ENCODE measurements at places on chromosomes 11 and 22.
A peak's percentile ranks its signal among the peaks of the same experiment; 100 is the strongest.

- no peak for DNase-seq
Measured at GRCh38 chr11:88102598-88102934, 72.7 kb downstream of the RAB38 start.

DNA sequence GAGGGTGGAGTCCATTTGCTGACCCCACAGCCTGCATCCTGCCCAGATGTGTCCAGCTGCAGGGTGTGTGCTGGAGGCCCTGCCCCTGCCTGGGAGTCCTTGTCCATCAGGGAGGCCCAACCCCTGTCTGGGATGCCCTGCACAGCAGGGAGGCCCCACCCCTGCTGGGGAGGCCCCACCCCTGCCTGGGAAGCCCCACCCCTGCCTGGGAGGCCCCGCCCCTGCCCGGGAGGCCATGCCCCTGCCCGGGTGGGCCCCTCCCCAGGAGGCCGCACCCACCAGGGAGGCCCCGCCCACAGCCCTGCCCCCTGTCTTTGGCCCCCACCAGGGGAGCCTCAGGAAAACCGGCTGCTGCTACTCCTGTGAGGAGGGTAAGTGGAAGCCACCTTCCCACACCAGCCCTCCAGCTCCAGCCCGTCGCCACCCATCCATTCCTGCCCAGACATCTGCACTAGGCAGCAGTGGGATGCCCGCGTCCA lies 37.2 kb downstream of the MUC5B start:
- no peak for DNase-seq

DNA sequence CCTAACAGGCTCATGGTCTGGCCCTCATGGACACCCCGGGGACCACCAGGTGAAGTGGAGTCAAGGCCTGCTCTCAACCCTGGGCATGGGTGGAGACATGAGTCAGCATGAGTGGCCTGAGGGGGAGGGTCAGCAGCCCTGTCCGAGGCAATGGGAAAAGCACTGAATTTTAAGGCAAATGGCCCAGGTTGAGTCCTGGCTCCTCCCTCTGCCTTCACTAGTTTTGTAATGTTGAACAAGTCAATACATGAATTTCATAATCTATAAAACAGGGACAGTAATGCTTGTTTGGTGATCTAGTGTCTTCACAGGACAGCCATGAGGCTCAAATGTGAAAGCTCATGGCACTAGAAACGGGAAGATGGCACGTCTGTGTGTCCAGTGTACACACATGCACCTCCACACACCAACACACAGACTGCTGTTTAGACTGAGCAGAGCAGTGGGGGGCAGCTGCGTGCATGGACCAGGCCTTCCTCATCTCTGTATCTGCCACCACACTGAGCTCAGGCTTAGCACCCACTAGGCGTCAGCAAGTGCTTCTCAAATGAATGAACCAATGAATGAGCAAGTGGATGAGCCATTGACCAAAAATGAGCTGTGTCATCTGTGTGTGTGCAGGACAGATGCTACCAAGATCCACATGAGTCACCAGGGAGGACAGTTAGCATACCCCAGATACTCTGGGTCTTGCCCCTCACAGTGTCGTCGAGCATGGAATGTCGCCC lies 63.4 kb downstream of the NRXN2 start:
- no peak for DNase-seq

- DNase-seq: no peak
Measured at GRCh38 chr11:133515107-133515506, 17.2 kb downstream of the OPCML start.

- DNase-seq: no peak
Measured at GRCh38 chr11:17986007-17986710, 26.7 kb downstream of the SERGEF start.

DNA sequence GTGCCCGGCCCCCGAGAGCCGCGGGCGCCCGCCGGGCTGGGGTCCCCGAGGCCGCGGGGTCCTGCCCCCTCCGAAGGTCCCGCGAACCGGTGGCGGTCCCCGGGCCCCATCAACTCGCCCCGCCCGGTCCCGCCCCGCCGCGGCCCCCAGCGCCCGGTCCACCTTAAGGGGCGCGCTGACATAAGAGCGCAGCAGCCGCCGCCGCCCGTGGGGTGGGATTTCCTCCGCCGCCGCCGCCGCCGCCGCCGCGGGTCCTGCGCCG lies at the start of gene ZDHHC8:
Gene ZDHHC8, plus strand, starts transcription at position 208 of the 262 bp plus-strand sequence. CDS start 144 bp downstream, outside the sequence.
- DNase-seq: no peak

DNA sequence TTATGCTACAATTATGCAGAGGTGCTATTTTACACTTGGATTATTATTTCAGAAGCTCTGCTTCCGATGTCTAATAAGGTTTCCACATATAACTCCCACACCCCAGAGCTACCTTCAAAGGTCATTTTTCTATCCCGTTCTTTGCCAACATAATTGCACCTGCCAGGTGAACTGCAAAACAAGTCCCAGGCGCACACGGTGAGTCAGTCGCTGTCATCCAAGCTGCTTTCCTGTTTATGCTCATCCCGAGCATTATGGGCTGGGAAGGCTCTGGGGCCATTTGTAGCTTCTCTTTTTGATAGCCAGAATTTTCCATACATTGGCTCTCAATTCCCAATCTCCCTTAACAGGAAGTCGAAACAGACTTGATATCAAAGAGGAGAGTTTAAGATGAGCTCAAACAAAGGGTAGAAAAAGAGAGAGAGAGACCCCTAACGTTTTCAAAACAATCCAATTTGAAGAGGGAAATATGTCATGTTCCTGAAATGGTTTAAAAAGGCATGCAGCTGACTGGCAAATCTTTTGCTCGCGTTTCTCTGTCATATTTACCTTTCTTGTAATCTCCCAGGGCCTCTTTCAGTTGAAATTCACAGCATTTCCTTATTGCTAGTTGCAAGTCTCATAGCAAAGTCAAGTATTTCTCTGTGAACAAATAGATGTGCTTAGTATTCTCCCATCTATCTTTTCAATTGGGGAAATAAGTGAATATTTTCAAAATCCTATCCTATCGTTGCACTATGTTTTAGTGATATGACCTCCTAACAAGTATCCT lies 815.9 kb downstream of the KCNA4 start:
- DNase-seq: no peak

DNA sequence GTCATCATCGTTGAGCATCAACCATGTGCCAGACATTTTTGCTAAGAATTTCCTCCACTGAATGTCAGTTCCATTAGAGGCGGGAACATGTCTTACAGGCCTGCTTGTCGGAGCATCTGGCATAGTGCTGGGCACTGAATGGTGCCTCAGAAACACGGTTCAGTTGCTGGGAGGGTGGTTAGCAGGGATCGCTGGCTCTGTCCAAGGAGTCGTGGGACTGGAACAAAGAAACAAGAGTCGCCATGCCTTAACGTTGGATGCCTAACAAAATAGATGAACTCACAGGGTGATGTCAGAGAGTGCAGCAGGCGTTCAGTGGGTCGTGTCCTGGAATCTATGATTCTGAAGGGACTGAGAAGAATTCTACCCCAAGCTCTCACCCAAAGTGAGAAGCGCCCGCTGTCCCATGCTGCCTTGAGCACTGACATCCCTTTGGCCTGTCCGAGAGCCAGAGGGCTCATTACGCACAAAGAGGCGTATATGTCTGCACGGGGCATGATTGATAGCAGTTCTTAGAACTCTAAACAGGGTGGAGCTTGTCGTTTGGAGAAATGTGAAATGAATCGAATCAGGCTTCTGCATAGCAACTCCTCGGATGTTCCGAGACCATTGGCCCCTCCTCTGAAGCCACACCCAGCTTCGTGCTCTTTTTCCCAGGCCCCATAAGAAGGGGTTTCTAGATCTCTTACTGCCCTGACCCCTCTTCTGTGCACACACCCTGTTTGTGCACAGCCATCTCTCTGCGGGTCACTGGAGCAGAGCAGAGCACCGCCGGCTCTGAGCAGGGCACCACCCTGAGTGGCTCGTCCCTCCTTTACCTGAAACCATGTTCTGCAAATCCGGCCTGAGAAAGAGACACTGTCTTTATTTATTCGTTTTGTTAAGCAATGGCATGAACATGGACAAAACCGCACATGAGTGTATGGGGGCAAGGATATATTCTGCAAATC lies 113.1 kb upstream of the B3GAT1 start:
- no peak for DNase-seq

DNA sequence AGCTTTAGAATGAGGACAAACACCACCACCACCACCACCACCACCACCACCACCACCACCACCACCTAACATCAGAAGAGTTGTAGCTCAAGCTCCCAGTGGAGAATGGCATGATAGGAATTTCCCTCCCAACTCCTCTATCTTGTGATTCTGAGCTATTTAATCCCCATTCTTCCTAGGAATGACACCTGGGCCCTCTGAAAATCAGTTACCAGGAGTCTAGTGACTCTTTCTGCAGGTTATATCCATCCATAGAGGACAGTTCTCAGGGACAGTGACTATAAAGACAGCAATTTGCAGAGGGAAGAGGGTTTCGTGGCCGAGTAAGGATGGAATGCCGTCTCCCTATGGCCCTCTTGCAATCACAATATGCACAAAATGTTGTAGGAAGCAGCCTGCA lies 27.8 kb downstream of the MYH9 start:
- no peak for DNase-seq

DNA sequence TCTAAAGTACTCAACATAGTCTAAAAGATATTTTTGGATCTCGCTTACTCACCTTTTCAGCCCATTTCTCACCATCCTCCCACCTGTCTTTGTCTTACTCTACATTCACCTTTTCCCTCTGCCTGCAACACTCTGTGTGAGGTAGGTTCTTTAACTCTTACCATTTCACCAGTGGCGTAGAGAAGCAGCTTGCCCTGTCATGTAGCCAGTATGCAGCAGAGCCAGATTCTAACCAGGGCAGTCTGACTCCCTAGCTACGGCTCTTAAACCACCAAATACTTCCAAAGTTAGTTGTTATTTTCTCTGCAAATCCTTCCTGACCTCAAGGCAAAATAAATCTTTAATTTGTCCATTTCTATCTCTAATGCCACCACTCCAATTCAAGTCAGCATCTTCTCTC lies 7.5 kb downstream of the ALG8 start:
- DNase-seq: no peak

DNA sequence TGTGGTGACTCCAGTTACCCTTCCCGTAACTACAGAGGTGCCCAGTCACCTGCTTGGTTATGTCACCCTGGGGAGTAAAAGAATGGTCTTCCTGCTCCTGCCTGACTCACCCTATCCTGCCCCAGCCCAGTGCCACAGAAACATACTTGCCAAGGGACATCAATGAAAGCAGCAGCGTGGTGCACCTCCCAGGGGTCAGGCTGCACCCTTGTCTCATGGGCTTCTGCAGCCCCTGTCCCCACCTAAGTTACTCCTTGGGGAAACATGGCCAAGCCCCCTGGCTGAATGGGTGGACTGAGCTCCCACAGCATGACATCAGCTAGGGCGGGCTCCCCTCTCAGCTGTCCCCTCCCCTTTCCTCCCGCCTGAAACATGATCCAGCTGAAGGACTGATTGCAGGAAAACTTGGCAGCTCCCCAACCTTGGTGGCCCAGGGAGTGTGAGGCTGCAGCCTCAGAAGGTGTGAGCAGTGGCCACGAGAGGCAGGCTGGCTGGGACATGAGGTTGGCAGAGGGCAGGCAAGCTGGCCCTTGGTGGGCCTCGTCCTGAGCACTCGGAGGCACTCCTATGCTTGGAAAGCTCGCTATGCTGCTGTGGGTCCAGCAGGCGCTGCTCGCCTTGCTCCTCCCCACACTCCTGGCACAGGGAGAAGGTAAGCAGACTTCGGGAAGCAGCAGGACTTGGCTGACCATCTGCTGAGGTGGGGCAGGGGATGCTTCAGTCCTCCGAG lies at the start of gene HTR3A:
Gene HTR3A, plus strand, starts transcription at position 368 of the 730 bp plus-strand sequence. Its CDS starts 218 bp downstream, at position 586.
- DNase-seq: no peak

DNA sequence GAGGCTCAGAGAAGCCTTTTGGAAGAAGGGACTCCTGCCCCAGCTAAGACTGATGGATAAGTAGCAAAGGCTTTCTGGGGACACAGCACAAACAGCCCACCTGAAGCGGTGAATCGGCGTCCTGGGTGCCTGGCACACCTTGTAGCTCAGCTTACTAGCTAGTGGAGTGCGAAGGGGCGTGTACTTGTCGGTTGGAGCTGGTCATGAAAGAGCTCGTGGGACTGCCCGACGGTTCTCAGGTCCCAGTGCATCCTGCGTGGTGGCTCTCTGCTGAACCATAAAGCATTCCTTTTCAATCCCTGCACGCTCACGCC lies 690 bp upstream of the UVRAG start:
- peak; percentile 79 for DNase-seq

DNA sequence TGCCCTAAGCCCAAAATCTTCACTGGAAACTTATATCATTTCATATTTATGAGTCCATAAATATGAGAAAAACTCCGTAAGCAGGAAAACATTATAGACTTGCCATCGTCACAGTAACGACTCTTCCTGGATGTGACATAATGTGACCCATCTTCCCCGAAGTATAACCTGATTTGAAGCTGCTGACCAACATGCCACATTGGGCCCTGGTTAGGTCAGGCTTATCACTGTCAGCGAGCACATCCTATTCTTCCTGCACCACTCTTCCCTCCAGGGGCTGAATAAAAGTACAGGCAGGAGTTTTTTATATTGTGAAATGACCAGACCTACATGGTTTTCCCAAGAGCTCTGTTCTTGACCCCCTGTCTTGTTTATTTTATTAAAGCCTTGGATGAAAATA lies 12.1 kb upstream of the BLID start:
- DNase-seq: no peak

Data from Kasumi-1 (cell line).